ENCODE measurements at places on chromosomes 7 and 10. TPM values are rescaled to one million over a fixed set of nuclear protein-coding genes. Genes with fewer than 3 reads are reported as not detected.

DNA sequence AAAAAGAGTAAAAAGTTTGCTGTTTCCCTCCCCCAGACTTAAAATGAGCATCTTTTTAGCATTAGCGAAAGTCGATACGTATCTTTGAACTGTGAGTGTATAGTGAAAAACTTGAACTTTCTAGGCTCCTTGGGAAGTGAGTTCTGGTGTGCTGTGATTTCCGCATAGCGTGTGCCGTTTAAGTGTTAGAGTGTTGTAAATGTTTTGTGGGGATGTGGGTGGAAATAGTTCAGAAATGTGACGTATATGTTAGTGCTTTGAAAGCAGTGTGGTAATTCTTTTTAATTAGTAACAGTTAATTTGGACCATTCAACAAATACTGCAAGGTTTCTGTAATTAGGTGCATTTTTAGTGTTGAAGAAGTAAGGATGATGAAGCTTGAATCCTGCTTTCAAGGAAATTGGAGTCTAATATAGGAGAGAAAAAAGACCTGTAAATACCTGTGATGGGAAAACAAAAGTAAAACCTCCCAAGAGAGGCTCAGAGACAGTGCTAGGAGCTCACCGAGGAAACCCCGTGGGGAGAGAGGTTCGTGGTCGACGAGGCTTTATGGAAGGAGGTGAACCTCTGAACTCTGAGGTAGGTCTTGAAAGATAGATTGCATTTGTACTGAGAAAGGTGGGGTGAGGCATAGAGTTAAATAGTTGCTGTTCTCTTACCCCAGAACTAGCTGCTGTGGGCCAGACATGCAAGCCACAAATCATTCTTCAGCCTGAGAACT, 40.8 kb downstream of the RBM33 start:
- DNase-seq, result no peak

GRCh38 chr7:55031075-55031474, 12.3 kb downstream of the EGFR start:
- no peak for DNase-seq

DNA sequence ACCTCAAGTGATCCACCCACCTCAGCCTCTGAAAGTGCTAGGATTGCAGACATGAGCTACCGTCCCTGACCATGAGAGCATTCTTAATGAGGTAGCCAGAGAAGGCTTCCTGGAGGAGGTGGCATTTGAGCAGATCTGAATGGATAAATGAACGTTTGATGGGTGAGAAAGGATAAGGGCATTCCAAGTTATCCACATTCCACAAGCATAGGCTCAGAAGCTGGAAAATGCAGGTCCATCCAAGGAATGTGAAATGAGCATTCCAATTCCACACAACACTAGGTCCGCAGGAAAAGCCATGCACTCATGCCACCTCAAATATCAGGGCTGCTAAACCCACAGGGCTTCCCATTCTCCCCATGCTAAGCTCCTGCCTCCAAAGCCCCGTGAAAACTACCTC, 17.0 kb downstream of the TMEM130 start:
- no peak for DNase-seq

DNA sequence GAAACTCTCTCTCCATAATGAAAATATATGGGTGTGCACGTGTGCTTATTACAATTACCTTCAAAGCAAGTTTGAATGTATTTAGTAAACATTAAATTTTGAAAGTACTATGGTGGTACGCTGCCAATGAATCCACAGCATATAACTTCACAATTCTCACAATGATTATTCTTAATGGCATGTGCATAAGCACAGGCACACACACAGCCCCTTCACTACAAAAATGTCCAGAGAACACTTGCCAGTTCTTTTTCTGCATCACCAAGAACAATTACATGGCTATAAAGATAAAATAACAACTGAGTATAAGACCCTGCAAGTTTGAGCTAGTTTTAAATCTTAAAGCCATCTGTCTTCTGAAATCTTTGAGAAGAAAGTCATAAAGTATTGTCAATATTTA, 22.2 kb downstream of the SGCE start:
- DNase-seq, result no peak

DNA sequence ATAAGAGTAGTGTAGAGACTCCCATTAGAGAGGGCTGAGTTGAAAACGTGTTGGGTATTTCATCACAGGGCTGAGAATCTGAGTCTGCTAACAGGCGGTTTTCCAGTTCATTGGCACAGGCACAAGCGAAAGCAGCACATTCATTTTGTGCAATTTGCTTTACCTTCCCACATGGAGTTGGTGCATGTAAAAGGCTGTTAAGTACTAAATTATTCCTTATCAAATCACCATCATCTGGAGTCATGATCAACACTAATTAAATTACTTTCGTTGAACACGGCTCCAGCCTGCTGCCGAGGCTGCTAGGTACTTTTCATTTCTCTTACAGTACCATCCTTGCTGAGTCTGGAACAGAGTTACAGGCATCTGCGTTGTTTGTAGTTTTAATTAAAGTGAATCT, 43.8 kb downstream of the ETV1 start:
- peak; percentile 46 for DNase-seq

DNA sequence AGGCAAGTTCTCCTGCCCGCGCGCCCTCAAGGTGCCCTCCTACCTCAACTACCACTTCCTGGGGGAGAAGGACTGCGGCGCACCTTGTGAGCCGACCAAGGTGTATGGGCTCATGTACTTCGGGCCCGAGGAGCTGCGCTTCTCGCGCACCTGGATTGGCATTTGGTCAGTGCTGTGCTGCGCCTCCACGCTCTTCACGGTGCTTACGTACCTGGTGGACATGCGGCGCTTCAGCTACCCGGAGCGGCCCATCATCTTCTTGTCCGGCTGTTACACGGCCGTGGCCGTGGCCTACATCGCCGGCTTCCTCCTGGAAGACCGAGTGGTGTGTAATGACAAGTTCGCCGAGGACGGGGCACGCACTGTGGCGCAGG, 1.4 kb downstream of the FZD1 start:
- DNase-seq, result no peak

GRCh38 chr7:137564677-137565076, 221.1 kb upstream of the PTN start:
- no peak for DNase-seq

GRCh38 chr7:69773535-69774225, 175.4 kb downstream of the AUTS2 start:
- no peak for DNase-seq

- no peak for DNase-seq
Observed at GRCh38 chr7:112721366-112721765, 68.8 kb downstream of the TMEM168 start.

GRCh38 chr7:81616951-81617350, 152.9 kb downstream of the HGF start:
- DNase-seq, result no peak

DNA sequence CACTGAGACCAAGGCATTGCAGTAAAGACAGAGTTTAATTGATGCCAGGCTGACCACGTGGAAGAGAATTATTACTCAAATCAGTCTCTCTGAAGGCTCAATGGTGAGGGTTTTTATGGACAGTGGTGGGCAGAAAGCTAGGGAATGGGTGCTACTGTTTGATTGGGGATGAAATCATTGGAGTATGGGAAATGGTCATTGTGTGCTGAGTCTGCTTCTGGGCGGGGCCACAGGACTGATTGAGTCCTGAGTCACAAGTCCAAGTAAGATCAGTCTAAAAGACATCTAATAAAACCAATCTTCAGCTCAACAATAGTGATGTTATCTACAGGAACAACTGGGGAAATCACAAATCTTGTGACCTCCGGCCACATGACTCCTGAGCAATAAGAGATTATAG, 868.4 kb downstream of the SORCS3 start:
- no peak for DNase-seq

GRCh38 chr7:51065766-51066165, 250.8 kb downstream of the COBL start:
- no peak for DNase-seq

DNA sequence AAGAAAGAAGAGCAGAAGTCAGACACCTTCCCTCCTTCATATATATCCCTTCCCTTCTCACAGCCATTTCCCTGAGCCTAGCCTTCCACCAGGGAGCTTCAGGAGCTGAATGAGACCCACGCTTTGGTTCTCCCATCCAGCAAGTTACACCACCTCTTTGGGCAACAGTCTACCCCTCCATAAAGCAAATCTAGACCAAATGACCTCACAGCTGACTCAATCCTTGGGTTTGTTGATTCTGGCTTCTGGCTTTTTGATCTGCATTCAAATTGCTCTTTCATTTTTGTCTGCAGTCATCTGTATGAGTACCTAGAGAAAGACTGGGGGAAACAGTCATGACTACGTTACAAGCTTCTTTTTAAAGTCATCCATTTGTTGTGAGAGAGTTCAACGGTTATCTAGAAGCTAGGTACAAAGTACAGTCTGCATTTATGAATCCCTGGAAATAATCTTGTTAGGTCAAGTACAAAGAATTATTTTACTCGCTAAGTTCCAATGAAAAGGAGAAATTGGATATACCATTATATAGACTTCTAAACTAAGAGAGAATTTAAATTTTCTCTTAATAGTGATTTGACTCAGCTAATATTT, 86.3 kb downstream of the RAB11FIP2 start:
- DNase-seq, result no peak

- no peak for DNase-seq
Observed at GRCh38 chr7:94700926-94701554, 45.1 kb upstream of the SGCE start.

GRCh38 chr10:37734971-37735370, 122.4 kb downstream of the ZNF248 start:
- peak; percentile 64 for DNase-seq

The HTR5A gene
- not detected for total RNA-seq

The INHBA gene
- 2.2 TPM for total RNA-seq

The HSPA14 gene
- 16.3 TPM for total RNA-seq

The CTTNBP2 gene
- 4.8 TPM for total RNA-seq

The PIK3CG gene
- not detected for total RNA-seq

The GSTO2 gene
- total RNA-seq, result not detected

All from H4 (cell line).